ENCODE measurements at places on chromosomes 11 and 22. TPM values are rescaled to one million over a fixed set of nuclear protein-coding genes. Genes with fewer than 3 reads are reported as not detected.

The ADAMTS15 gene
- total RNA-seq: 2.6 TPM

The KRTAP5-7 gene
- total RNA-seq: not detected

The OR10A2 gene
- total RNA-seq: not detected

The ZDHHC13 gene
- 32.2 TPM for total RNA-seq

The CHADL gene
- total RNA-seq: 5.1 TPM

The NRGN gene
- 1.5 TPM for total RNA-seq

The CARD18 gene
- total RNA-seq: not detected

The CD6 gene
- total RNA-seq: 3.0 TPM

The MUC6 gene
- not detected for total RNA-seq

The SCUBE2 gene
- total RNA-seq: 20.0 TPM

The TRPM5 gene
- total RNA-seq: 7.5 TPM

The GDPD4 gene
- total RNA-seq: not detected

The APOC3 gene
- total RNA-seq: not detected

The SCN4B gene
- 0.75 TPM for total RNA-seq

The MTMR2 gene
- 17.2 TPM for total RNA-seq

The JAM3 gene
- total RNA-seq: 16.4 TPM

The C11orf87 gene
- not detected for total RNA-seq

The RIC3 gene
- total RNA-seq: 43.0 TPM

The SSTR3 gene
- 0.16 TPM for total RNA-seq

The KREMEN1 gene
- total RNA-seq: 16.7 TPM

The RIBC2 gene
- not detected for total RNA-seq

The RCOR2 gene
- 0.64 TPM for total RNA-seq

The USP35 gene
- 7.4 TPM for total RNA-seq

The OR52I1 gene
- total RNA-seq: not detected

The NLRP14 gene
- not detected for total RNA-seq

The DDI1 gene
- not detected for total RNA-seq

The HMOX1 gene
- 50.8 TPM for total RNA-seq

The RFPL2 gene
- total RNA-seq: not detected

The RAG2 gene
- total RNA-seq: not detected

The WNT7B gene
- total RNA-seq: not detected

The TRIM5 gene
- total RNA-seq: 15.4 TPM

The MS4A15 gene
- total RNA-seq: not detected

The SLC22A6 gene
- not detected for total RNA-seq

Measured in transverse colon (tissue), 4 donors.